ENCODE measurements at places on chromosomes 6 and 20. TPM values are rescaled to one million over a fixed set of nuclear protein-coding genes. Genes with fewer than 3 reads are reported as not detected.

GSTA2 gene
- total RNA-seq, result not detected

FKBP1C gene
- 0.23 TPM for total RNA-seq

HTR1E gene
- total RNA-seq, result not detected

NKAIN2 gene
- total RNA-seq, result not detected

SGK2 gene
- total RNA-seq, result 0.47 TPM

RGS17 gene
- total RNA-seq, result 12.7 TPM

LPIN3 gene
- 4.0 TPM for total RNA-seq

OOEP gene
- total RNA-seq, result not detected

CCM2L gene
- total RNA-seq, result 0.23 TPM

HSPA1L gene
- 0.98 TPM for total RNA-seq

MATN4 gene
- total RNA-seq, result 0.23 TPM

SLA2 gene
- total RNA-seq, result not detected

HLA-DRB1 gene
- total RNA-seq, result not detected

SLC35D3 gene
- total RNA-seq, result not detected

PTCHD4 gene
- 9.8 TPM for total RNA-seq

CPXM1 gene
- total RNA-seq, result 32.2 TPM

SAMD5 gene
- 0.08 TPM for total RNA-seq

COL11A2 gene
- 0.08 TPM for total RNA-seq

SCRT2 gene
- not detected for total RNA-seq

C6orf52 gene
- total RNA-seq, result 0.38 TPM

KCNQ5 gene
- total RNA-seq, result 0.82 TPM

TBP gene
- 11.0 TPM for total RNA-seq

GLP1R gene
- not detected for total RNA-seq

DLL1 gene
- total RNA-seq, result 1.8 TPM

MCCD1 gene
- not detected for total RNA-seq

VNN1 gene
- 0.12 TPM for total RNA-seq

ESR1 gene
- total RNA-seq, result 0.83 TPM

COL12A1 gene
- total RNA-seq, result 72.5 TPM

PRPH2 gene
- 2.2 TPM for total RNA-seq

RNF39 gene
- total RNA-seq, result not detected

STMND1 gene
- not detected for total RNA-seq

OR12D3 gene
- total RNA-seq, result not detected

BPIFB2 gene
- total RNA-seq, result not detected

RSPO3 gene
- 26.9 TPM for total RNA-seq

ADAM33 gene
- total RNA-seq, result 48.6 TPM

KHDC1 gene
- 5.4 TPM for total RNA-seq

RPS10 gene
- total RNA-seq, result 2,473 TPM

SLC9A8 gene
- 9.5 TPM for total RNA-seq

TMEM181 gene
- 26.4 TPM for total RNA-seq

FOXQ1 gene
- not detected for total RNA-seq

MCHR2 gene
- not detected for total RNA-seq
